Activated T-helper 1 cell treated with anti-CD3 and anti-CD28 coated beads, Interleukin-12 subunit alpha, Interleukin-12 subunit beta, Interleukin-2, Interleukin-4 antibody, amounts not matched to agents 30 ng/mL and 10 ng/mL and 1 ng/mL, durations not matched to agents 14 hours and 24 hours and 36 hours (primary cell): ENCODE measurements at places on chromosomes 2 and 18.

DNA sequence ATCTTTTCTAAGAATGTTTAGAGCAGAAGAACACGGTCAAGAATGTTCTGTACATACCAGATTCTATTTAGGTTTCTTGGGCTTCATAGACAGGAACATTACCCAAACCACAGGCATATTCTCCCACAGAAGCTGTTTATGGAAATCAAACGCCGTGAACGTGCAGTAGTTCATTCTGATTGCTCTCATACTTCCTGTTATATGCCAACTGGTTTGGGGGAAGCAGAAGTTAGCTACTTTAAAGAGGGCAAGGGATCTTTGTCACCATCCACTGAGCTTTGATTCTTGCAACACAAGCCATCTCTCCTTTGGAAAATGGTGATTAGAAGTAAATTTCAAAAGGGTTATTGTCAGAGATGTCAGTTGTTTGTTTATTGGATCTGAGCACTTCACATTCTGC lies 182.2 kb upstream of the NRP2 start:
- no peak for DNase-seq

GRCh38 chr2:105645938-105646773 lies 98.6 kb upstream of the NCK2 start:
- DNase-seq, result no peak

DNA sequence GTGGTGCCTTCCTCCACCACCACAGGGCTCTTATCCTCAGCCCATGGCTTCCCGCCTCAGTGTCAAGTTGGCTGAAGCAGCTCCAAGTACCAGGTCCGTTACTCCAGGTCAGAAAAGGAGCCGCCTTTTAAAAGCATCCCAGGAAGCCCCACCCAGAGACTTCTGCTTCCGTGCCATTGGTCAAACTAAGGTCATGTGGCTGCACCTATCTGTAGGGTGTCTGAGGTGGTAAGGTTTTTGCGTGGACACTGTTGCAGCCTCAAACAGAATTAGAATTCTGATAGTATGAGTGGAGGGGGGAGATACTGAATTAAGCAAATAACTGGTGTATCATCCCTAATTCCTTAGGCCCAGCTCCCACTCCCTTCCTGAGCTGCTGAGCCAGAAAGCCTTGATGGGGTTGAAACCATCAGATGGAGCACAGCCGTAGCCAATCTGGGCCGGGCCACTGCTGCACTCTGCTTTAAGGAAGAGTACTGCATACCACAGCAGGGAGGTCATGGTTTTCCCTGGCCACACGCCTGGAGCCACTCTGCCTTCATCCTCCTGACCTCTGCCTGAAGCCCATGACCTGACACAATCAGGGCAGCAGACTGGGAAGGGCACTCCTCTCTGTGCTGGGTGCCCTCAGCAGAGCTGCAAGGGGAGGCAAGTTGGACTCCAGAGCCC lies 8.4 kb downstream of the TMEM247 start:
- DNase-seq, result no peak

- DNase-seq, result no peak
Observed at GRCh38 chr2:152548996-152549395, 168.3 kb downstream of the PRPF40A start.

DNA sequence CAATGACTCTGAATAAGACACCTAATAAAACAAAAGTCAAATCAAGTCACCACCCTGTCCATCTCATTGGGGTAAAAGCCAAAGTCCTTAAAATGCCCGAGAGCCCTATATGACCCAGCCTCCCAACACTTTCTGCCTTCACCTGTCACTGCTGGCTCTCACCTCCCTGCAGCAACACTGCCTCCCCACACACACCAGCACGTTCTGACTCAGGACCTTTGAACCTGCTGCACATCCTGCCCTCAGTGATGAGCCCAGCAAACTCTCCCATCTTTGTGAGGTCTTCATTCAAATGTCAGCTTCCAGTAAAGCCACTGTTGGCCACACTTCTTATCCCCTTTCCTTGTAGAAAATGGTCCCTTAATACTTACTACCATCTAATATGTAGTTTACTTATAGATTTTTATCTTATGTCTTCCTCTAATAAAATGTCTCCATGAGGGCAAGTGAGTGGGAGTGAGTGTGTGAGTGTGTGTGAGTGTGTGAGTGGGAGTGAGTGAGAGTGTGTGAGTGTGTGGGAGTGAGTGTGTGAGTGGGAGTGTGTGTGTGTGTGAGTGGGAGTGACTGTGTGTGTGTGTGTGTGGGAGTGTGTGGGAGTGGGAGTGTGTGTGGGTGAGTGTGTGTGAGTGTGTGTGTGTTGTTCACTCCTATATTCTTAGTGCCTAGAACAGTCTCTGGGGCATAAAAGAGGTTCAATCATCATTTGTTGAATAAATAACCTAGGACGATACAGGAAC lies 504.7 kb downstream of the EIPR1 start:
- no peak for DNase-seq

GRCh38 chr2:203656522-203657287 lies 49.7 kb upstream of the CD28 start:
- no peak for DNase-seq
